ENCODE measurements at places on chromosomes 3 and 15.

DNA sequence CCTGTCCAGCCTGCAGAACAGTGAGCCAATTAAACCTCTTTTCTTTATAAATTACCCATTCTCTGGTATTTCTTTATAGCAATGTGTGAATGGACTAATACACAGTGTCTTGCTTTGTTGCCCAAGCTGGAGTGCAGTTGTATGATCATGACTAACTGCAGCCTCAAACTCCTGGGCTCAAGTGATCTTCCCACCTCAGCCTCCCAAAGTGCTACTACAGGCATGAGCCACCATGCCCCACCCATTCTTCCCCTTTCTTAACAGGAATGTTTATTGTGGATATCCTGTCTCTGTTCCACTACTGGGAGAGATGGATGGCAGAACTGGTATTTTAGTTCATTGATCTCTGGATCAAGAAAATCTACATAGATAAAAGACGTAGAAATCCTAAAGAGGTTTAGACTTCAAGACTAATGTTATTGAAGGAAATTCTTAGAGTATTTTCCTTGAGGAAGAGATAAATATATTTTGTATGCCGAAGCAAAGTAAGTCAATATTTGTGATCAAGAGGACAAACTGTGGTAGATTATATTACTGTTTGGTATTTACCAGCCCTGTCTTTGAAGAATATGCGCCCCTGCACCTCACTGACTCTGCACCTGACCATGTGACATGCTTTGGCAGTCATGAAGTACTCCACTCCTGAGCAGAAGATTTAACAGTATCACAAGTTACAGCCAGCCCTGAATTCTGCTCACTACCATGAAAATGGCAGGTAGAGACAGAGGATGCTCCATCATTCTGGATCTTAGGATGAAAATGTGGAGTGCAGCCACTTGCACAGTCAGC lies 42.9 kb downstream of the UACA start:
- DNase-seq, result no peak

DNA sequence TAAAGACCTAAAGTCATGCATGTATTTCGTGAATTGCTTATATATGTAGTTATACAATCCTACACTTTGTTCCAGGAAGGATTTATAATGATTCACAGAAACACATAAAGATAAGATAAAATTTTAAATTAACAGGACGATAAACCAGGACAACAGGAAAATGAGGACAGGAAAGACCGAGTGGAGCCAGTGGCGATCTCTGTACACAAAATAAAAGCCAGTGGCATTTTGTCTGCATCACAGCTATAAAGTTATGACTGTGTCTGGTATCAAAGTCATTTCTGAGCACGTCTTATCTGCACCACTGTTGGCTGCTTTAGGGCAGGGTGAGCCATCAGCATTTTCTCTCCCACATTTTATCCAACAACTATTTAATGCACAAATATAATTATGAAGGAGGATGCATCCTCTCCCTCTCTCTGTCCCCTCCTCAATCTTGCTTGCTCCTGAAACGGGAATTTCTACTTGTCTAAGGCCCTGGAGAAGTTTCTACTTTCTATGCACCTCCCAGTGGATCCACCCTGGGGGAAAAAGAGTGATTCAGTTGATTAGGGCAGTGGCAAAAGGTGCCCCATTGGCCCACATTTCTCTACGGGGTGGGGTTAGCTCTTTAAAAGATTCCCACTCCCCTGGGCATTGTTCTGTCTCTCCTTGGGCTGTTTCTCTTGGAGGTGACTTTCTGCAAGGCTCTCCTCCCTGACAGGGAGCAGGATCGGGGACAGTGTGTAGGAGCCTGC lies 159.4 kb upstream of the UBE2E1 start:
- no peak for DNase-seq

- DNase-seq, result no peak
Measured at GRCh38 chr15:89761009-89761831, 10.2 kb upstream of the MESP1 start.

DNA sequence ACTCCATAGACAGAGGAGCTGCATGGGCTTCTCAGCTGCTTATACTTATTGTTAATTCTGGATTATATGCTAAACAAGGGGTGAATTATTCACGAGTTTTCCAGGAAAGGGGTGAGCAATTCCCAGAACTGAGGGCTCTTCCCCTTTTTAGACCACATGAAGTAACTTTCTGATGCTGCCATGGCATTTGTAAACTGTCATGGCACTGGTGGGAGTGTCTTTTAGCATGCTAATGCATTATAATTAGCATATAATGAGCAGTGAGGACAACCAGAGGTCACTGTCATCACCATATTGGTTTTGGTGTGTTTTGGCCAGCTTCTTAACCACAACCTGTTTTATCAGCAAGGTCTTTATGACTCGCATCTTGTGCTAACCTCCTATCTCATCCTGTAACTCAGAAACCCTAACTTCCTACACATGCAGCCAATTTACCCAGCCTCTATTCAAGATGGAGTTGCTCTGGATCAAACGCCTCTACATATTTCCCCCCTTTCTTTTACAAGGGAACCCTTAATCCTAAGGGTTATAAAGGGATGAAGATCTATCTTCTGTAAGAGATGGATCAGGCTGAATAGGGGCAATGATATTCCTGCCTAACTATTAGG lies 12.1 kb upstream of the DMXL2 start:
- DNase-seq, result peak; percentile 47

DNA sequence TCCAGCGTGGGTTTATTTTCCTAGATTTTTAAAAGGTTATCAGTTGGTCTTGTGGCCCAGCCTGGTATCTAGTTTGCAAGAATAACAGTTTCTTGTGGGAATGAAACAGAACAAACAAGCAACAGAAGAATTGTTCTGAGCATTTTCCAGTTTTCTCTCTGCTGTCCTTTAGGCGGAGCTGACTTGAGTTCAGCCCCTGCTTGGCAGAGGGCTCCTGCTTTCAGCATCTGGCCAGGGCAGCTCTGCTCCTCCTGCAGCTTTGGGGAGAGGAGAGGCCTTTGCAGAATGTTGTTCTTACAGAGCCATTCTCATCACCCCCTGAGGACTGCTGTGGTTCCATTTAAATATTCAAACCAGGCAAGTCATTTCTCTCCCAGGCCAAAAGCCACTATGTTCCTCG lies 117.7 kb downstream of the ALDH1A2 start:
- no peak for DNase-seq

GRCh38 chr3:112973325-112974177 lies 1.4 kb downstream of the CD200R1 start:
- no peak for DNase-seq

DNA sequence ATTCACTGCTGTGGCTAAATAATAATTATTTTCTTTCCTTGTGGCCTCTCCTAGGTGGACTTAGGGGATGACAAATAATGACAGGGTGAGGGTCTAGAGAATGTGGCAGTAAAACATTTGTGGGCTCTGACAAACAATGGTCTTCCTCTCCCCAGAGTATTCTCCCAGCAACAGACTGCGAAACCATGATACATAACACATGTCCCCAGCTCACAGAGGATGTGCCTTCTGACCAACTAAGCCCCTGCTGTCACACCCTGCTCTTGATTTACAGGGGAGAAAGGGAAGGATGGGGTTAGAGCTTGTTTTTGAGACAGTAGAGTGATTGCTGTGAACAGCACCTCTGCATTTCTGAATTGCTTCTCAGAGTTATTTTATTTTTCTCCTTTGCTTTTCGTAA lies 116.6 kb upstream of the CTDSPL start:
- no peak for DNase-seq

- no peak for DNase-seq
Measured at GRCh38 chr15:64389036-64389435, 1.4 kb downstream of the TRIP4 start.

DNA sequence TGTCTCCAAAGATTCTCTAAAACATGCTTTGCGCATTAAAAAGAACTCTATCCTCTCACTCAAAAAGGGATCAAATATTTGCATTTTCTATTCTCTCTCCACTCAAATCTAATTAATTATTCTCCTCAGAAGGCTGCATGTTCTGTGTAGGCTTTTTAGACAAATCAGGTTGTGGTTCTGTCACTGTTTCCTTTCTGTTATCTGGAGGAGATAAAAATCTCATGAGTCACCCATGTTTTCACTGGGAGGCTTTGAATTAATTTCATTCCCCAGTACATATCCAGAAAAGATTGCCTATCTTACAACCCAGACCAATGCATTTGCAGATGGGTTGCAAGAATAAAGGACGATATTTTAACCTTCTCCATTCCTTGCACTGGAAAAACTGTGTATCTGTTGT lies 446.5 kb downstream of the GRM7 start:
- DNase-seq, result no peak

GRCh38 chr15:69209661-69210060 lies 49.2 kb downstream of the GLCE start:
- no peak for DNase-seq

DNA sequence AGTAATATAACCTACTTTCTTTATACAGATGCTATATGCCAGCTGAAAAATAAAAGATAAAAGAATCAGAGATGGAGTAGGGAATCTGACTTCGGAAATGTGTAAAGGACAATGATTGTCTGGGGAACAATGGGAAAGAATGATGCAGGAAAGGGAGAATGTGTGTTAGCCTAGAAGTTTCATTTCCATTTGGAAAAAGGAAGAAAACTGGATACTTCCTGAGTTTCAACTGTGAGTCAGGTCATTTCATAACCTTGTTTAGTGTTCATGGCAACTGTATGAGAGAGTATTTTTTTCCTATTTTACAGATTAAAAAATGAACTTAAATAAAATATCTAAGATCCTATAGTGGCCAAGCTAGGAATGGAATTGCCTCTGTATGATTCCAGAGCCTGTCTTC lies 261.3 kb upstream of the NECTIN3 start:
- DNase-seq, result no peak

DNA sequence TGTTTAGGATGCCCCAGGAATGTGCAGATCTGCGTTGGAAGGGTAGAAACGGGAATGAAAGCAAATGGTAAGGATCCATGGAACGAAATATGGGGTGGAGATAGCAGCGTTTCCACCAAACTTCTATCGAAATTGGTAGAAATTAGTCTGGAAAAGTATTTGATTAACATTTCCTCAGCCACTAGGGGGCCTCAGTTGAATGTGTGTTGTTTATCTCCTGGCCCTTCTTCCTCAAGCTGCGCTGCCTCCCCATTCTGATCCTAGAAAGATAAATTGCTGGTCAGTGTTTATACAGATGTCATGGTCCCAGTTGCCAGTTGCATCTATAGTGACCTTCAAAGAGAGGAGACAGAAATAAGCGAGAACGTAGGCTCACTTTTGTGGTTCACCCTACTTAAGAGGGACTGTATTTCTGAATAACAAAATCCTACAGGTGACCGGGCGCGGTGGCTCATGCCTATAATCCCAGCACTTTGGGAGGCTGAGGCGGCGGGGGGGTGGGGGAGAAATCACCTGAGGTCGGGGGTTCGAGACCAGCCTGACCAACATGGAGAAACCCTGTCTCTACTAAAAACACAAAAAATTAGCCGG lies 457.1 kb downstream of the SQOR start:
- no peak for DNase-seq

GRCh38 chr15:64009798-64010261 lies 36.5 kb downstream of the DAPK2 start:
- DNase-seq, result no peak

- DNase-seq, result no peak
Measured at GRCh38 chr15:49075881-49076280, 29.6 kb upstream of the SECISBP2L start.

- DNase-seq, result no peak
Measured at GRCh38 chr3:183711516-183711915, 13.9 kb downstream of the YEATS2 start.

GRCh38 chr3:156906275-156906674 lies 80.1 kb downstream of the LEKR1 start:
- no peak for DNase-seq

GRCh38 chr15:91881569-91882297 lies 28.2 kb downstream of the SLCO3A1 start:
- no peak for DNase-seq

DNA sequence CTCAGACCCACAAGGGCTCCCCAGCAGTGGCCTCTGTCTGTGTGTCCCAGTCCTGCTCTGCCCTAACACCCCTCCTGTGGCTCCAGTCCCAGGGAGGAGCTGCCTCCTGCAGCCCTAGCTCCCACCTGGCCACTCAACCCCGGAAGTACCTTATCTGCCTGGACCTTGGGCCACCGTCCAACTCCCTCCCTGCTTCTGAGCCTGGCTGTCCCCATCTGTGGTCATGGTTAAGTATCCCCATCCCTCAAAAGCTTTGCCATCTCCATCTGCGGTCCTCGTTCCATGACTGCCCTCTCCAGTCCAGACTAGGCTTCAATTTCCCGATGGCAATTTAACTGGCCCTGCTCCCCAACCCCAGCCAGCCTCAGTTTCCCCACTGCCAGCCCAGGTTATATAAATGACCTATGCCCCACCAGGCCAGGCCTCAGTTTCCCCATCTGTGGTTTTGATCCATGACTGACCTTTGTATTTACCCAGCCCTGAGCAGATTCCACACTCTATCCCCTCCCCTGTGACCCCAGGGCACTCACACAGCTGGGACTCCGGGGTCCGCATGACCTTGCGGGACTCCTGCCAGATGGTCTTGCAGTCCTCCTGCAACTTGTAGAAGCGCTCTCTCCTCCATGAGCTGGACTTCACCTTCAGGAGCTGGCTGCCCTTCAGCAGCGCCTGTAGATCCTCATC lies 9.6 kb downstream of the PLCD1 start:
- no peak for DNase-seq

DNA sequence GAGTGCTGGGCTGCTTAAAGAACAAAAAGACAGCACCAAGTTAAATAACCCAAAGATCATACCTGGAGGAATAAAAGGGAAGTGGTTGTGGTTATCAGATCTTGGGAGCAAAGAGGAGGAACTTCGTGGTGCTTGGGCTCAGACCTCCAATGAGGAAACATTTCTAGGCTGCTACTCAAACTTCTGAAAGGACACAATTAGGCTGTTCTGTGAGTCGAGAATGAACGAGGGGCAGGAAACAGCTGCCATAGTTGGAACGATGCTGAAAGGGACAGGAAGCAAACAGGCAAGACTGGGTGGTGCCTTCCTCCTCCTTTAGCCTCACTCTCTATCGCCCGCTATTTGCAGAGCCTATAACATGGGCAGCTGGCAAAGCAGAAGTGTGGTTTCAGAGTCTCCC lies 276.3 kb upstream of the ARRDC4 start:
- peak; percentile 85 for DNase-seq

- DNase-seq, result no peak
Measured at GRCh38 chr3:50161320-50161719, 6.2 kb downstream of the SEMA3F start.

DNA sequence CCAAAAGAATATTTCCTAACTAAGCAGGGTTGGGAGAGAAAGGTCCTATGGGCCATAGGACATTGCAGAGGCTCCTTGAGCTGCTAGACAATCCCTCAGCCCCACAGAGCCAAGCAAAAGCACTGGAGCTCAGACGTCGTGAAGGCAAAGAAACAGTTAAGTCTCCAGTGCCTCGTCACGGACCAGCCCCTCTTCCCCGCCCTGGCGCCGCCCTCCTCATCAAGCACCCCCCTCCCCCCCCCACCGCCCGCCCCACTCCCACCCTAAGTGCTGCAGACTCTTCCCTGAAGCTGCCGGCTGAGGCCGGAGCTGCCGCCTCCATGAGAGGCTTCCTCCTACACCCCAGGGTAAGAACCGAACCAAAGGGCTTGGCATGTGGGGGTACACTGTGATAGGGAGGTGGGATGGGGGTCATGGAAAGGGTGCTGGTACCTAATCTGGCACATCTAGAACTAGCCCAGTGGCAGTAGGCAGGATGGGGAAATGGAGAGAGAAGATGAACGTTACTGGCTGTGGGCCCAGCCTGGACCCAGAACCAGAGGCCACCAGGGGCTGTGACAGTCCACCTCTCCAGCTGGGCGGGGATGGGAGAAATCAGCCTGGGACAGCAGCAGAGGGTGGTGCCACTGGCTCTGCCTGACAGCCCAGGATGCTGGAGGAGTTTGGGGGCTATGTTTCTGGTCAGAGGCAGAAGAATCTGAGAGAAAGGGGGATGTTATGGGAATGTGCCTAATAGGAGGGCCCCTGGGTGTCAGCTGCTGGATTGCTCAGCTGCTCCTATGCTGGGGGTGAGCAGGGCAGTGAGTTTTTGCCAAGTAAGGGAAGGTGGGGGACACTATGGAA lies at the start of gene MAP1A:
TSS of gene MAP1A (plus strand) at position 255 of the 843 bp plus-strand sequence. CDS start 3,866 bp downstream, outside the sequence.
- DNase-seq, result no peak
